ENCODE measurements at places on chromosomes 13 and 19.

DNA sequence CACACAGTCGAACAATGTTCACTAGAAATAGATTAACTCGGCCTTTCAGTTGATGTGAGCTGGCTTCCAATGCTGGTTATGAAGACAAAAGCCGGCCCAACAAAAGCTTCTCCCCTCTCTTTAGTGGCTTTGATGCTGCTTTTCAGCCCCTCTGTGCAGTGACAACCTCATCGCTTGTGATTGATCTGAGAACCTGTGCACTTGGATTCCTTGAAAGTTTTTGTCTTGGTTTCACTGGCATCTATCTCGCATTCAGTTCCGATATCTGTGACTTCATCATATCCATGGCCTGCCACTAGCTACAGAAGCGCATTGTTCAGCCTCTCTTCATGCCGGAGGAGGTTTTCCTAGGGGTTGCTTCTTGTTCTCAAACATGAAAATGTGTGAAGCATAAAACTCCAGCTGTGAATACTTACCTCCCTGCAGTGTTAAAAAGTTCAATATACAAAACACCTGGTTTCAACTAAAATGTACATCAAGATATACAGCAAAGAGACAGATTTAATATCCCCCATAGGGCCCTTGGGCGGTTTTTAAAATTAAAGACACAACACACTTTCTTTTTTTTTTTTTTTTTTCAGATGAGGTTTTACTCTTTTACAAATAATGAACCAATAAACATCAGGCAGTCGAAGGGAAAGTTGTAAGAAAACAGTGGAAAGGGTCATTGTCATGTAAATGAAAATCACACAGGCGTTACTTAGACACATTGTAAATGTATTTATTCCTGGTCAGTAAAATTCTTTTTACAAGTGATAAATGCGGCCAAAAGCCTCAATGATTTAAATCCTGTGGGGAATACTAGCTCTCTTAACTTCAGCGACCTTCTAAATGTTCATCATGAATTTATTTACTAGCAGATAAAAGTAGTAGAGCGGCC, 1252.8 kb downstream of the EFNB2 start:
- no peak for DNase-seq

DNA sequence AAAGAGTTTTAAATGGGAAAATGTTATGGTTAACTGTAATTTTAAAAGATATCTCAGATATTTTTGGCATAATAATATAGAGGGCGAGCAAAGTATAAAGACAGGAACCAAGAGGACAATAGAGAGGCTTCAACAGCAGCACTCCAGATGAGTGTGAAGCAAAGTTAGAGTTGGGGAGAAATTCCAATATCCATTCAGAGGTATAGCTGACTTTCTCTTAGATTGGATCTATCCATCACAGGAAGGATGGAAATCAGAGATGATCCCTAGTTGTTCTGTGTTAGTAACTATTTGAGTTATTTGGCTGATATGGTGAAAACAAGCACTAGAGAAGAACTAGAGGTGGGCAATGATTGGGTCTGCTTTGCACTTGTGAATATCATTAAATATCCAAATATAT, 786.0 kb upstream of the KLHL1 start:
- DNase-seq: no peak

DNA sequence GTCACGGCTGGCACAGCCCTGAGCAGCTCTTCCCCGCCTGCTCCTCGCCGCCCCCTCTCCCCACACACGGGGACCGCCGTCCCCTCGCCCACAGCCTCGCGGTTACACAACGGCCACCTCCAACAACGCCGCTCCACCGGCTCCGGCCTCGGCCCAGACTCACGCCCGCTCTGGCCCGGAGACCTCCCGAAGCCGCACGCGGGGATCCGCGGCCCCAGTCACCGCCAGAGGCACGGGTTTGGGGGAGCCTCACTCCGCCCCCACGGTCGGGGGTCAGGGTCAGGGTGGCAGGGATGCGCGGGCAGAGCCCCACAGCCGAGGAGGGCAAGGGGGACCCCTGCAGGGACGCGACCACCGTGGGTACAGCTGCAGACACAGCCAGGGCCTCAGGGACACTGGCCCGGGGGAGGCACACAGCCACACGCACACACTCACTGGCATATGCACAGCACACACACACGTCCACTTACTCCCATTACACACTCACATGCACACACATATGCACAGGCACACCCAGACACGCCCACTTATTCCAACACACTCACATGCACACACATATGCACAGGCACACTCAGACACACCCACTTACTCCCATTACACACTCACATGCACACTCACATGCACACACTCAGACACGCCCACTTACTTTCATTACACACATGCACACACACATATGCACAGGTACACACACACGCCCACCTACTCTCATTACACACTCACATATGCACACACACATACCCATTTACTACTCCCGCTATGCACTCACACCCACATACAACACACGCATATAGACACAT, 1.6 kb downstream of the TTYH1 start:
- DNase-seq: no peak

DNA sequence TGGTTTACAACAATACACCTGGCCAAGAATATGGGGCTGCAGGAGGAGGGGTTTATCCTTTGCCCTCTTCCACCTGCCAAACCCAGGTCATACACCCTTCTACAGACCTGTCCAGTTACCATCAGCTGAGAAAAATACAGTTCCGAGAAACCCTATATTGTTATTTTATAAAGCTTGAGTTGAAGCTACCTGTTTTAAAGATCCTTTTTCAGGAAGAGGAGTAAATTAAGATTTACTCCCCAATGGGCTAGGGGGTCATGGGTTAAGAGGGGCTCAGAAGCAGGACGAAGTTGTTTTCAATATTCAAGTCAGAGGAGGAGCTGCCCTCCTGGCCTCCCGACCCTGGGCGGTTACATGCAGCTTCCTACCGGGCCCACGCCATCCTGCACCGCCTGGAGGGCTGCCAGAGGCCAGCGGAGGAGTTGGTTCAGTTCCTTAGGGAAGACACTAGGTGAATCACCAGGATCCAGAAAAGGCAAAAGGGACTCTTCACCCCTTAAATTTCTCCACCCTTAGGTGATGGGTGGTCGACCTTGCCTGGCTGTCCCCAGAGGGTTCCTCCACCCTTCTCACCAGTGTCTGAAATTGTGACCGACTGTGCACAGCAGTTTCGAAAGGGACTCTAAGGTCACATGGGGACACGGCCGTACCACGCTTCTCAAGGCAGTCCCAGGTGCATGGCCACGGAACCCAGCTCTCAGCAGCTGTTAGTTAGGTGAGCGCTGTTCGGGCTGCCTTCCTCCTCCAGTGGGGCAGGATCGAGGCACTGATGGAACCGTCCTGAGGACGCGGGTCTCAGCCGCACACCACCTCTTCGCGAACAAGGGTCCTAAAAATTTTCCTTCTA, 1.2 kb downstream of the GJB2 start:
- DNase-seq: no peak

- DNase-seq: no peak
These were observed 150.3 kb downstream of the SLITRK5 start for GRCh38 chr13:87821512-87821911.

GRCh38 chr19:35345671-35346111, 2.0 kb upstream of the FFAR1 start:
- DNase-seq: no peak

DNA sequence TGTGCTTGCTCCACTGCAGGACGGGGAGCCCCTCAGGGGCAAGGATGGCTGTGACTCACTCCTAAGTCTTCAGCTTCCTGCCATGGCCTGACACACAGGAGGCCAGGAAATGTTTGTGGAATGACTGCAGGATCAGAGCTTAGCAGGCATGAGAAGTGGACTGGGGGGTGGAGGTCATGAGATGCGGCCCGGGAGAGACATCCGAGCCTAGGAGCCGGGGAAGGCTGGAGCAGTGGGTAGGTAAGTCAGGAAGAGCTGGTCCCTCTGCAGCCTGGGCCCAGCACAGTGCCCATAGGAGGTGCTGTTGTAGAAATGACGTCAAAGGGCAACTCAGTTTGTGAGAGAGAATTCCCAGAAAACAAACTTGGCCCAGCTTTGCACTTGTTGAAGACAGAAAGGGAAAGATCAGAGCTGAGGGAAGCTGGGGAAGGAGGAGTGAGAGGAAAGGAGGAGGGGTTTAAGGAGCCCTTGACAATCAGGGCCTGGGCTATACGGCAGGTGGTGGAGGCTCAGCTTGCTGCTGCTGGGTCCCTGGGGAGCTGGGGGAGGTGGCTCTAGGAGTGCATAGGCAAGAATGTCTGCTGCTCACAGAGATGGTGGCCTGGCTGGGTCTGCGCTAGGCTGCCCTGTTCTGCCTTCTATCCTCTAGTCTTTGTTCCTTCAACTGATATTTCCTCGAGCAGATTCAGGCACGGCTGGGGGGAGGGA, 18.5 kb downstream of the POU2F2 start:
- DNase-seq: peak; percentile 85

DNA sequence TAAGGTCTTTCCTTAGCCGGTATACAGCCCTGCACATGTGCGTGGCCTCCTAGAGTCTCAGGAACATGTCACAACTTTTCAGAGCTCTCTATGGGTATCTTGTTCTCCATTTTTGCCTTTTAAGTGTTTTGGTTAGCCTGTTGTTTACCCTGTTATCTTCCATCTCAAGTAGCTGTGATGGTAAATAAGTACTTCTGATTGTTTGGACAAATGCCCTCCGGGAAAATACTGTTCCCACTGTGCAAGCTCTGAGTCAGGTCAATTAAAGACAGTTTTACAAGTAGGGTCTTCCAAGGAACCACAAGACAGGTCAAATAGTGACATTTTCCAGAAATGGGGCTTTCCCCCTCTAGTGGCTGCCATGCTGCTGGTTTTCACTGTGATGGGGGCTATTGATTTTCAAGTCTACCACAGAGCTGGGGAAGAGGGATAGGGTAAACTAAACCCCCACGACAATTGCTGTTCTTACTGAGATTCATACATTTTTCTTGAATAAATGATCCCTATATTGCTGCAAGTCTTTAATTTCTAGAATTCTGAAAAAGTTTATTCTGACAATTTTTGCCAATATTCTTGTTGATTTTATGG, 109.5 kb downstream of the TM9SF2 start:
- no peak for DNase-seq

DNA sequence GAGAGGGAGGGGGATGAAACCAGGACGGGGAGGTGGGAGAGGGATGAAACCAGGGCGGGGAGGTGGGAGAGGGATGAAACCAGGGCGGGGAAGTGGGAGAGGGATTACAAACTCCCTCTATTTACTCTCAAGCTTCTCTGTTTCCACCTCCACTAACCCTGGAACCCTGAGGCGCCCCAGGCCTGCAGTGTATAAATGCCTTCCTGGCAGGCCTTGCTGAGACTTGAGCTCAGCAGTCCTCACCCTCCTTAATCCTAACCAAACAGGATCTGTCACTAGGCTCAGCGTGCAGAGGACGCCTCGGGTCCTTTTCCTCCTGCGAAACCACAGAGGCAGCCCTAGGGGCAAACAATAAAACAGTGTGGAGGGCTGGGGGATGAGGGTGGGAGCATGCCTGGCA, 32.1 kb upstream of the OR1M1 start:
- peak; percentile 22 for DNase-seq

DNA sequence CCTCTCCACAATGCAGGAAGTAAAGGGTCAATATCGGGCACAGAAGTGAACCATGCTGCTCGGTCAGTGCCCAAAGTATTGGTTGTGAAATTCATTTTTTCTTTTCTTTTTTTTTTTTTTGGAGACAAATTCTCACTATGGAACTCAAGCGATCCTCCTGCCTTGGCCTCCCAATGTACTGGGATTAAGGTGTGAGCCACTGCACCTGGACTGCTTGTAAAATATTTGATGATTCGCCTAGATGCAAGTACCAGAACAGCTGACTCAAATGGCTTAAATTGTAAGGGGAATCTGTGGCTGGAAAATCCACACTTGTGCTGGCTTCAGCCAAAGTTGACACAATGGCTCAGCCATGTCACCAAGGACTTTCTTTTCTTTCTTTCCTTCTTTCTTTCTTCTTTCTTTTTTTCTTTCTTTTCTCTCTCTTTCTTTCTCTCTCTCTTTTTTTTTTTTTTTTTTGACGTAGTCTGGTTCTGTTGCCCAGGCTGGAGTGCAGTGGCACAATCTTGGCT, 43.7 kb downstream of the NUMBL start:
- no peak for DNase-seq

- no peak for DNase-seq
These were observed 41.2 kb downstream of the POLR1D start for GRCh38 chr13:27662738-27663470.

GRCh38 chr13:91346850-91347201, 661 bp upstream of the MIR17HG start:
- no peak for DNase-seq

- no peak for DNase-seq
These were observed 72.1 kb downstream of the SLC7A1 start for GRCh38 chr13:29523199-29523961.

DNA sequence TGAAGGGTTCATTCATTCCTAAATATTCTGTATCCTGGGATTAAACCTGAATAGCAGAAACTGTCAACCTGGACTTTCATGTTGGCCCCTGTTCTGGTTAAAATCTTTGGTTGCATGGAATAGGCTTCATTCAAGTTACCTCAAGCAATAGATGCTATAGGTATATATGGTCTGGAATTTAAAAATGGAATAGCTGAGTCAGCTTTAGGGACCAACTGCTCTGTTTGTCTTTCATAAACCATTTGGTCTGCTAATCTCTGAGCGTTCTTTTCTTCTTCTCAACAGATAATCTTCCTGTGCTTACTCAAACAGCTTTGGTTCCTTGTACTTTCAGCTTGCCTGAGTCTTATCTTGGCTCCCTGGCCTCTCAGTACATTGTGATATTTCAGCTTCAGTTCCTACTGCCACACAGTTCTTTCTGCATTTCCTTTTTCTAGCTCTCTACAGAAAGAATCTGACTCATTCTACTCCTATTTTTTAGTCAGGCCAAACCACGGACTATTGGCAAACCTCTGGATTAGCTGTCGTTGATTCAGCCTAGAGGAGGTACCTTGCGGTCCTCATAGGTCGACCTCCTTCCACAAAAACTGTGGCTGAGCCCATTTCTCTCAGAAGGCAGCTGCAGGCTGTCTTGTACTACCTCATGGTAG, 35.9 kb upstream of the MAB21L1 start:
- peak; percentile 55 for DNase-seq

DNA sequence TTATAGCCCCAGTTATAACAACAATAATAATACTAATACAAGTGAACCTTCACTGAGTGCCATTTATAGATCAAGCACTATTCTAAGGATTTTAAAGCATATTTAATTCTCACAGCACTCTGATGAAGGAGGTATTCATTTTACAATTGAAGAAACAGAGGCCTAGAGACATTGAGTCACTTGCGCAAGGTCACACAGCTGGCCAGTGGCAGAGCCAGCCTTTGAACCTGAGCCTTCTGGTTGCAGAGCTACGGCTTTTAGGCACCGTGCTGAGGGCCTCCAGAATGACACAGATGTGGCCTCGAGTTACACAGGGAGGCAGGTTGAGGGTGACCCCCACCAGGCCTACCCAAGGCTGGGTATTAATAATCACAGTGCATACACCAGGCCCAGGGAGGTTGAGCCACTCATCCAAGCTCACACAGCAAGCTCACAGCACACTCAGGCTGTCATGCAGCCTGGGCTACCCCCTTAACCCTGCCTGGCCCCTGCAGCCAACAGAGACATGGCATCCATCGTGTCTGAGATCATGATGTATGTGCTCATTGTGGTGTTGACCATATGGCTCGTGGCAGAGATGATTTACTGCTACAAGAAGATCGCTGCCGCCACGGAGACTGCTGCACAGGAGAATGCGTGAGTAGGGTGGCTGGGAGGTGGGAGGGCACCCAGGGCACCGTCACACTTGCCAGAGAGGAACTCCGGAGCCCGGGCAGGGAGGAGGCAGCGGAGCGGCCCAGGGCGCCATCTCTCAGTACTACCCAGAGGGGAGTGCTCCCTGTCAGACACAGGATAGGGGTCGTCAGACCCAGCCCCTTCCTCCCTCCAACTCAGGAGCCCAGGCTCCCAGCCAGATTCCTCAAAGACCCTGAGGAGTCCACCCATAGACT, 2.7 kb upstream of the HPN start:
- DNase-seq: no peak

GRCh38 chr19:17784201-17785008, 10.5 kb upstream of the B3GNT3 start:
- DNase-seq: no peak

Data from epithelial cell of prostate (primary cell).